Brain (organoid and tissue), 16 donors: ENCODE measurements at places on chromosomes 1 and 21.
A peak's percentile ranks its signal among the peaks of the same experiment; 100 is the strongest.

- DNase-seq, result no peak
These were observed 357.9 kb upstream of the USP24 start for GRCh38 chr1:55572878-55573734.

DNA sequence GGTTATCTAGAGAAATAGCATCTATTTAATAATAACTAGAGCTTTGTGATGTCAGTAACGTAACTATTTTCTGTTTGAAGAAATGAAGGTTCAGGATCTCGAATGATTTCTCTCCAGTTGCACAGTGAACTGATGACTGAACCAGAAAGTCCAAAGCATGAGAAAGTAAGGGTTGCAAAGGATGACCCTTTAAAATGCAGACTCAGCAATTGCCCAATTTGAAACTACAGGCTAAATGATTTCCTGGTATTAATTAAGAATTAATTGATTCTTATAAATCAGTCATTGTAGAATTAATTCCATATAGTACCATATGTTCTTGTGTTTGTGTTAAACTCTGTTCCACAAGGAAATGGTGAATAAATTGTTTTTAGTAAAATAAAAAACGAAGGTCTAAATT lies 318.6 kb downstream of the NFIA start:
- no peak for DNase-seq

DNA sequence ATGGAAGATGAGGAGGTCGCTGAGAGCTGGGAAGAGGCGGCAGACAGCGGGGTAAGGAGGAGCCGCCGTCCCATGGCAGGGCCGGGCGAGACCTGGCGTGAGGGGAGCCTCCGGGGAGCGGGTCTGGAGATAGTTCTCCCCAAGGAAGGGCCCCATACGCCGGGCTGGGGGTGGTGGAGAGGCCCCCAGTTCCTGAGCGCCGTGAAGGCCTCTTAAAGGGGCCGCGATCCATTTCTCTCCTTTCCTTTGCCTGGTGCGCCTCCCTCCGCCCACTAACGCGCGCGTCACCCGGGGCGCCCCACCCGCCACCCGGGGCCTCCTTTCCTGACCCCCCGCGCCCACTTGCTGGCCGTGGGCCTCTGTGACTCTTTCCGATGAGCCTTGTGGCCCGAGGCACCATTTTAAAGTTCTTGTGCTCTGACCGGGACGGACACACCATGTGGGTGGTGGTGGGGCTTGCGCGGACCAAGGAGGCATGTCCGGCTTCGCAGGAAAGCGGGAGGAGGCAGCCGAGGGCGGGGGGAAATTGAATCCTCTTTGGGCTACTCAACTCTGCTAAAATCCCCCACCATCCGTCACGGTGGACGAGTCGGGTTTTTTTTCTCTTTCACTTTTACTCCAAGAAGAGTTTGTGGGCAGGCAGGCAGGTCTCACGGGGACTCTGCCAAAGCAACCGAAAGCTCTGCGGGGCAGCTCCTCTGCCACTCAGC lies 371 bp downstream of the SZRD1 start:
- DNase-seq, result no peak

DNA sequence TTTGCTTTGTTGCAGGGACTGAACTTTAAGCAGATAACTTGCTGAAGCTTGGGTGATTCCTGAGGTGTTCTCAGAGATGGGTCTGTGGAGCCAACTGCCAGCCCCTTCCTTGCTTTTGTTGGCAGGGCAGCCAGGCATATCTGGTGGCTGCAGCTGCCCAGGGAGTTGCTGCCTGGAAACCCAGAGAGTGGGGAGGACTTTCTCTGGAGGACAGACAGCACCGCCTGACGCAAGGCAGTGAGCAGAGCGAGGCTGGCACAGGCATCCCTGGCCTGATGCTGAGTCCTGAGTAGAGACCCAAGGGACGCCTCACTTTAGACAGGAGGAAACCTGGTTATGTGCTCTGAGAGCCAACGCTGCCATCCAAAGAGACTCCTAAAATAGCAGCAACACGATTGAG lies 9.8 kb upstream of the OLFML2B start:
- DNase-seq, result peak; percentile 11

GRCh38 chr1:231626535-231626950 lies at the start of gene DISC1:
TSS of gene DISC1 (plus strand) at chr1:231626790. CDS start at chr1:231626868, 78 bp downstream.
- DNase-seq, result peak; percentile 92

DNA sequence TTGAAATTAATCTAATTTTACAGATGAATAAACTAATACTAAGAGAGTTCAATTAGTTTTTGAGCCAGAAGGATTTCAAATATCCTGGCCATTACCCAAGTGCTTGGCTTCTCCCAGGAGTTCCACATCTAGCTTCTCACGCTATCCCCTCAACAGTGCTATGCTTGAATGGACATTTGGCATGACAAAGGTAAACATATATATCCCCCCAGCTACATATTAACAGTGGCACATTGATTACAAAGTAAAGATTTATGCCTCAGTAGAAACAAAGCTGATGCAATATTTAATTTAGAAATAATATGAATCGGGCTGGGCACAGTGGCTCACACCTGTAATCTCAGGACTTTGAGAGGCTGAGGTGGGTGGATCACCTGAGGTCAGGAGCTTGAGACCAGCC lies 434.6 kb upstream of the PRMT6 start:
- no peak for DNase-seq

DNA sequence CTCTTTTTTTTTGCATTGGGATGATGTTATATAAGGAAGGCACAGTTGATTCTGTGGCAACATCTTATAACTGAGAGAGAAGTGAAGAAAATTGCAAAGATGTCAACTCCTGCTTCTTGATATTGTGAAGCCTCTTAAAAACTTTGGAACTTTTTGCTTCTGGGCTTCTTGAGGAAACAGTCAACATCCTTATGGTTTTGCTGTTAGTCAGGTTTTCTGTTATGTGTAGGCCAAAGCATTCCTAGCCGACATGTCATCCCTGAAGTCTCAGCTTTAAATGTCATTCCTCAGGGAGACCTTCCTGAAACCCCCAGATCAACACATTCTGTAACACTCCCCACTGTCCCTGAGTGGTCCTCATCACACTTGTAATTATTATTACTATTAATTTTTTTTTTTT lies 12.6 kb downstream of the FALEC start:
- DNase-seq, result no peak

- no peak for DNase-seq
These were observed 51.8 kb upstream of the A3GALT2 start for GRCh38 chr1:33372677-33373076.

- DNase-seq, result no peak
These were observed 13.2 kb downstream of the SYT2 start for GRCh38 chr1:202697038-202697437.

DNA sequence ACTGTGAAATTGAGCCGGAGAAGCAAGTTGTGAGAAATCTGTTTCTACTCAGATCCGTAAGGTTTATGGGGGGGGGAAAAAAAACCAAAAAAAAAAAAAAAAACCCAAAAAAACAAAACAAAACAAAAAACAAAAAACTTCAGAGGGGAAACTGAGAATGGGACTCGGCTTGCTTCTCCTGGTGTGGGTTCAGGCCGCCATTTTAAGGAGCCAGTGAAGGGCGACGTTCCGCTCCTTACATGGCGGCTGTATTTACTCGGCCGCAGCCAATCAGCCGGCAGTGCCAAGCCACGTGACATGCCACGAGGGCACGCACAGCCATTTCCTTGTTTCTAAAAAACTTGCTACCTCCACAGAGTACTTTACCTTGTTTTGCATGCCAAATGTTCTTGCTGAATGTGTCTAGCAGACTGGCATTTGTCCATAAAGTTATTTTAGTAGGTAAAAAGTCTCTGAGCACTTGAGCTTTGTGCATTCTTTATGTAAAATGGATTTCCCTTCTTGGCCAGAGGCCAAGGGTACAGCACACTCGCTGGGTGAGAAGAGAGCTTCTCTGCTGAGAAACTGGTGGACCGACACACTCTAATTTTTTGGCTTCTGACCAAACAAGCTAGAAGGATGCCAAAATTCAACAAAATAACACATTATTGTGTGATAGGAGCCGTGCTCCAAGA lies 101.8 kb downstream of the NFIA start:
- peak; percentile 85 for DNase-seq
